ENCODE measurements at places on chromosomes 4 and X.

DNA sequence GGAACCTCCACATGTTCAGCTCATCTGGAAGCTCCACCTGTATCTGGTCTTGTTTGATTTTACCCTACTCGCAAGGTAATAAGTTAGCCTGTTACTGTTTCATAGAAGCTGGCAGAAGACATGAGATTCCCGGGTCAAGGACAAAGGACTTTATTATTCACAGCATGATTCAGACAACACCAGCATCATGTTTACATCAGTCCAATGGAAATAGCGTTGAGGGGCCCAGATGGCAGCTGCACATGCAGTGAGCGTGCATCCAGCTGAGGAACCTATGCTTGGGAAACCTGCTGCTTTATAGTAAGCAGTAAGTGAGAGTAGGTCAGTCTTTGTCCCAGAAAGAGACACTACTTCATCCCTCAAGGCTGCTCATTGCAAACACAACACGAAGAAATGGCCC is 19.8 kb downstream of the TSPAN5 start:
- no peak for DNase-seq

- DNase-seq, result no peak
Measured at GRCh38 chrX:122220644-122221373, 963.3 kb upstream of the GRIA3 start.

DNA sequence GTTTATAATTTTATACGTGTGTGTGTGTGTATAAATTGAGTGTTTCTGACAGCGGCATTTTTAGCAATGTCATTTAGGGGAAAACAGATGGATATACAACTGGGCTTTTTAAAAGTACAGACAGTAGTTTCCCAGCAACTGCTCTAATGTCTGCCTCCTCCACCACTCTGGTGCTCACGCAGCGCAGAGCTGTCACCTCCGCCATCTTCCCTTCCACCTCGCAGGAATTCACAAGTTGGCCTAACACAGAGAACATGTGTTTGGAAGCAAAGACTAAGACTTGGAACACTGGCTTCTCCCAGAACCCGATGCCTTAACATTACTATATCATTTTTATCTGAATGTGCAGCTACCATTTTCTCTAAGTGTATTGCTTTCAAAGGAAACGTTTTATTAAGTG is 158.3 kb upstream of the FSTL5 start:
- no peak for DNase-seq

GRCh38 chr4:152961014-152961772 is 25.1 kb downstream of the FHDC1 start:
- no peak for DNase-seq

DNA sequence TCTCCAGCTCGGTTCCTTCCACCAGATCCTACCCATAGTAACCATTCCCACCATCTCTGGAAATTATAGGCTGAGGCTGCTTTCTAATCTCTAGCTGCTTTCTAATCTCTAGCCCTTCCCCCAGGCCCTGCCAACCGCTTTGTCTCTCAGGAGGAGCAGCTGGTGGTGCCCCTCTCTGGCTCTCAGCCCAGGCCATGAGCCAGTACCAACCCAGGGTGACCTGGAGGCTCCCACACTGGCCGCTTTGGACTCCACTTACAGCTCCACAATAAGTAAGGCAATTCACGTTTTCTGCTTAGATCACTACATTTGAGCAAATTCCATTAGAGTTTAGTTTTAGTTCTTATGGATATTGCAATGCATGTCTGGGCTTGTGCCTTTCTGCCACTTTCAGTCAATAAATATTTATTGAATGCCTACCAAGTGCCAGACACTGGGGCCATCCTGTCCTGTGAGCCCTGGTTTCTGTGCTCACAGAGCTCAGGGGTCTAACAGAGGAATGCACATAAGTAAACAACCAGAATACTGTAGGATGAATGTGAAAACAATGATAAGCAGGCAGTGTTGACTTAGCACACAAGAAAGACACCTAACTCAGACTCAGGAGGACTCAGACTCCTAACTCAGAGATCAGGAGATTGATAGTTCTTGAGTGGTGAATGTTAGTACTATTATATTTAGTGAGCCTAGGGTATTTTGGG is 38.9 kb downstream of the SMC1A start:
- no peak for DNase-seq

DNA sequence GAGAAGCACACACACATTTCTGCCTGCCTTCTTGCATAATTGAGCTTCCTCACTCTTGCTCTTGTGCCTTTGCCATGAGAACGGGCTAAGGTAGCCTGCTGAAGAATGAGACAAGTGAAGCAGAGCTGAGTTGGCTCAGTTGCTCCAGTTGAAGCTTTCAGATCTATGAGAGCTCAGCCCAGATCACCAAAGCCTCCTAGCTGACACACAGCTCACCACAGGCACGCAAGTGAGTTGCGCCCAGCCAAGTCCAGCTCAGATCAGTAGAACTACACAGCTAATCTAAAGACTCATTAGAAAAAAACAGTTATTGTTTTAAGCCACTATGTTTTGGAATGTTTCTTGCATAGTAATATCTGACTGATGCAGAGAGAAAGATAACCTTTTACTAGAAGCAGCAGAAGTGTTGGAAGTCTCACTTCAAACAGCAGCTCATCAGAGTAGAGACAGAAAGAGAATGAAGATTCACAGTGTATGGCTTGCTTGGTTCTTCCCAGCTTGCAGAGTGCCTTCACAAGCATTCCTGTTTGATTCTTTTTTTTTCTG is 362.4 kb downstream of the MID1IP1 start:
- DNase-seq, result no peak
